Hematopoietic multipotent progenitor cell treated with erythropoietin and hydrocortisone succinate and interleukin-3 and kit ligand, for 15 days (in vitro differentiated cells): ENCODE measurements at places on chromosomes 1 and 21.
A peak's percentile ranks its signal among the peaks of the same experiment; 100 is the strongest.

- peak; percentile 32 for DNase-seq
These were observed 512 bp downstream of the PIAS3 start for GRCh38 chr1:145858238-145858900.

- DNase-seq, result no peak
These were observed 195.1 kb upstream of the FMN2 start for GRCh38 chr1:239896569-239896968.

GRCh38 chr21:41739011-41739410 is 27.8 kb downstream of the RIPK4 start:
- no peak for DNase-seq

DNA sequence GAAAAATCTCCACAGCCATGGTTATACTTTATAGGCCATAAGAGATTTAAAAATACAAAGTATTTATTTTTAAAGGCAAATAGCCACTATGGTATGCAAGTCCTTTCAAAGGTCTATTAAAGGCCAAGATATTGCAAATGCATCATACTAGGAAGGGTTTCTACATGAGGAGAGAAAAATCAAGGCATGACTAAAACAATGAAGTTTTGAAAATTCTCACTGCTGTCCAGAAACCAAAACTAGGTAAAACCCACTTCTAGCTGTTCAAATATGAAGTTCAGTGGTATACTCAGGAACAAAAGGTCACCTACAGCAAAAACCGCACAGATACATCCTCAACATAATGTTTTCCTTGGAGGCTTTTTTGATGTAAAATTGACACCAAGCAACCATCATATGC is 75.0 kb downstream of the EPS15 start:
- DNase-seq, result no peak

DNA sequence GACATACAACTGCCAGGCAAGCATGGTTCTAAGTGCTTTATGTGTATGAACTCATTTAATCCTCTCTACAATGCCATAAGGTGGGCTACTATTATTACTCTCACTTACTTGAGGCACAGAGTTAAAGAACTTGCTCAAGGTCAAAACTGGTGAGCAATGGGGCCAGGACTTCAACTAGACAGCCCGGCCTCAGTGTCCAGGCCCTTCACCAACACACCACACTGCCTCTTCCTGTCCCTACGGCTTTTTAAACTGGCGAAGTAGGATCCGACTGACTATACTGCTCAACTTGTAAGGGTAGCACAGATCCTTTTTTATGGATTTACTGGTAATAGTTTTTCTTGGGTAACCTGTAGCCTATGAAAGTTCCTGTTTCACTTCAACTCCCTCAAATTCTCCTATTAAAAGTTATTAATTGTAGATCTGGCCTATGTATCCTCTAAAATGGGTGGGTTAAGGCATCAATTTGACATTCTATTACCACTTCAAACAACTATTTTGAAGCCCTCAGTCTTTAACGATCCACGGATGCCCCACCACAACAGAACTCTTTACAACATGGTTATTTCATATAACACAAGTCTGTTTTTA is 4.3 kb downstream of the ERRFI1 start:
- no peak for DNase-seq

DNA sequence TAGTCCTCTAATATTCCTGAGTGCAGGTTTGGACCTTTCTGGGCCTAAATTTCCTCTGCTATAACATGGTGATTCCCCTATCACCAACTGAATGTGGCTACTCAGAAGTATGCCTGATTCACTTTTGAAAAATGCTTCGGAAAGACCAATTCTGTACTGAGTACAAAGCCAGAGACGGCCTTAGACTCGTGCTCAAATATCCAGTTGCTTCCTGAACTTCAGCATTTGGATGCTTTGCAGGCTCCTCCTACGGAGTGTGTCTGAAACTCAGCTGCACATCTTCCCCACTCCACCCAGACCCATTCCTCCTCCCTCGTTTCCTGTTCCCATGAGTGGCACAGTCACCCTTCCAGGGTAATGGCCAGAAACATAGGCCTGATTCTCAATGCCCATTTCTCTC is 98.4 kb upstream of the GADD45A start:
- no peak for DNase-seq

- DNase-seq, result no peak
These were observed 9.1 kb upstream of the PADI2 start for GRCh38 chr1:17128361-17128760.

- DNase-seq, result no peak
These were observed 19.7 kb upstream of the NRDC start for GRCh38 chr1:51898090-51898734.

GRCh38 chr1:20250340-20250989 is 40.2 kb upstream of the VWA5B1 start:
- DNase-seq, result no peak

DNA sequence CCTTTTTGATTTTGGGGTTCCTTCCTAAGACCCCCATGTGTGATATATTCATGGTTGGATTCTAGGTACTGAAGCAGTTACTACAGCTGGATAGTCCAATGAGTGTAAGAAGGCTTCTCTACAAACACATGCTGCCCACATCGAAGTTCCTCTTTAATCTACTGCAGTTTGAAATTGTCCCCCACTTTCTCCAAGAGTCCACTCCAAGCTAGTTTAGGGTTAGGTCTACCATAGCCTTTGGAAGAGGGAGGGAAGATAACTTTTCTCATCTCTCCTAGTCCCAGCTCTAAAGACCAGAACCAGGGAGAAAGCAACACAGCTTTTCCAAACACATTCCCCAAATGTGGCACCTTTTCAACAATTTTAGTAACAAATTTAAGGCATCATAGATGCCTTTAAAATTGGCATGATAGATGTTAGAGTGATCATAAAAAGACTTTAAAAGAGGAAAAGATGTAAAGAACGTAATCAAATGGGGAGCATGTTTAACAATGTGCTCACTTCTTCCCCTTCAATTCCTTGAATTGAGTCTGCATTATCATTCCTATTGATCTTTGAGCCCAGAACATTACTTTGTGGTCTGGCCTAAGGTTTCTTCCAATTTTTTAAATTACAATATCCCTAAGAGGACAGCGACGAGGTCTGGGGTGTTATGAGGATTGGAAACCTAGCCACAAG is 1.0 kb upstream of the EXO1 start:
- DNase-seq, result peak; percentile 11

DNA sequence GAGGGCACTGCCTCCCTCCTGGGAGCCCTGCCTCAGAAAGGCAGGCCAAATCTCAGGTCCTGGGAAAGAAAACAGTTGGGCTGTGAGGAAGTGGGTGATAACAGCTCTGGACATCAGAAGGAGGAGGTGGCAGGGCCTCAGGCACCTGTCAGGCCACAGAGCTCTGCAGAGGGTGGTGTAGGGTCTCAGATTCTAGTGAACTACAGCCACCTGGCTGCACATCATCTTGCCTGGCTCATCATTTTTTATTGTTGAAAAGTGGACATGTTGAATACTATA is 15.3 kb upstream of the ZNF678 start:
- no peak for DNase-seq

DNA sequence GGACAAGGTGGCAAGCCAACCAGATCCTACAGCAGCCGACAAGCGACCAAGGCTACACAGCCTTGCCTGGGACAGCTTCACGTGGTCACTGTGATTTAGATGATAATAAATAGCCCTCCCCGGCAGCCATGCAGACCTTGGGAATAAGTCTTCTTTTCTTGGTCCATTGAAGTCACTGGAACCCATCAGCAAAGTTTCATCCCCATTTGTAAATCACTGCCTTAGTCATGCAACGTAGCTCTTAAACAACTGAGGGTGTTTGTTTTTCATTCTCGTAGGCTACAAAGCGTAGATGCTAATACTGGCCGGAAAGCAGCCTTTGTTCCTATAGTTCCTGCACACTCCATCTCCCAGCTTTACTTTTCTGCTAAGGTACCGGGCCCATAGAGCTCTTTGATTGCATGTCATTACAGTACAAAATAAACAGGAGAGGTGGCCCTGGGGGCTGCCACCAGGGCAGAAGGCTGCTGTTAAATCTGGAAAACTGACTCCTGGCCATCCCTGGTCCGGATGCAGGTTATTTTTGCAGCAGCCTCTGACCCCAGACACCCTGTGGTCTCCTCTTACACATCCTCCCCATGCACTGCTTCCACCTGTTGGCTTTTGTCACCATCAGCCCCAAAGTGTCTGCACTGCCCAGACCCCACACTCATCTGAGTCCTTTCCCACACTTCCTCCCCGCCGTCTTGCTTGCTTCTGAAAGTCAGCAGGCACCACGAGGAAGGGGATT is 105.5 kb downstream of the TOMM20 start:
- no peak for DNase-seq

- no peak for DNase-seq
These were observed 5.8 kb downstream of the TMEM240 start for GRCh38 chr1:1534401-1535154.

DNA sequence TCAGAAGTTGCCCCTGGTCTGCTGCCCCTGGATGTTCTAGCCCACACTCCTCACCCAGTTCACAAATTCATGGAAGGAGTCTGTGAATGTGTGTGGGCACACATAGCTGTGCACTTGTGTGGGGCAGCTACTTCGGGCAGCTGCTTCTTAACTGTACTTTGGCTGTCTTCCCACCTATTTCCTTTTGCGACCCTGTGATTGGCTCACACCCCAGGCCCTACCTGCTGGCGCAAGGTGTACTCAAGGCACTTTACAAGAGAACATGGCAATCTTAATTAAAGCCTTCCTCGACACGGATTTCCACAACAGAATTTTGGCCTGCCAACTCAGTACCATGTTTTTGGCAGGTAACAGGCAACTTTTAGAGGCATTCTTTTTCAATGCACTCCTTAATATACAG is 86.5 kb upstream of the CTTNBP2NL start:
- DNase-seq, result no peak

- DNase-seq, result peak; percentile 37
These were observed 3.8 kb downstream of the LCA5L start for GRCh38 chr21:39441502-39442475.

GRCh38 chr1:30046751-30047150 is 676.6 kb downstream of the MATN1 start:
- no peak for DNase-seq

GRCh38 chr1:153510984-153511410 is 24.8 kb downstream of the S100A6 start:
- DNase-seq, result peak; percentile 82

GRCh38 chr1:221454096-221454495 is 287.8 kb downstream of the DUSP10 start:
- DNase-seq, result no peak

DNA sequence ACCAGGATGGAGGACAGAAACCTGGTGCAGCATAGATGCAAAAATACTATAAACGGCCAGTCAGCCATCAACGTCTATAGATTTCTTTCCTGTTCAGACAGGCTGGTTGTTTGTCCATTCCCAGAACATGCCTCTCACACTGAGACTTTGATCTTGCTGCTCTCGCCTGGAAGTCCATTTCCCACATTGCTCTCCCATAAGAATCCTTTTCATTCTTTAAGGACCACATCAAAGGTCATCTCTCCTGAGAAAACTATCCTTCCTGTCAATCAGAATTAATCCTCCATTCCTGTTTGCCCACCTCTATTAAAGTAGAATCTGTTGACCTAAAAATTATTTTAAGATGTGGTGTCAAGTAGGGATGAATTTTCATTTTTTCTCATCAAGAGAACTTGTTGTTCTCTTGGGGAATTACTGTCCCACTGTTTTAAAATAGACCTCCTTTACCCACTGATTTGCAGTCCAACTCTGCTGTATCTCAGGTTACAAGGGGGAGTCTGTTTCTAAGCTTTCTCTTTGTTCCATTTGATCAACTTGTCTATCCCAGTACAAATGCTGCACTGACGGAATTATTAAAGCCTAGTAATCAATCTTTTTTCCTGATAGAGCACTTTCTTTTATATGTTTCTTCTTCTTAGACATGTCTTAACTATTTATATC is 172.7 kb downstream of the PATJ start:
- no peak for DNase-seq

- DNase-seq, result no peak
These were observed 597.3 kb upstream of the PLXNA2 start for GRCh38 chr1:208841436-208841835.

- DNase-seq, result no peak
These were observed 7.7 kb upstream of the PAFAH2 start for GRCh38 chr1:26005434-26006105.
